ENCODE measurements at places on chromosomes 11 and 22.

DNA sequence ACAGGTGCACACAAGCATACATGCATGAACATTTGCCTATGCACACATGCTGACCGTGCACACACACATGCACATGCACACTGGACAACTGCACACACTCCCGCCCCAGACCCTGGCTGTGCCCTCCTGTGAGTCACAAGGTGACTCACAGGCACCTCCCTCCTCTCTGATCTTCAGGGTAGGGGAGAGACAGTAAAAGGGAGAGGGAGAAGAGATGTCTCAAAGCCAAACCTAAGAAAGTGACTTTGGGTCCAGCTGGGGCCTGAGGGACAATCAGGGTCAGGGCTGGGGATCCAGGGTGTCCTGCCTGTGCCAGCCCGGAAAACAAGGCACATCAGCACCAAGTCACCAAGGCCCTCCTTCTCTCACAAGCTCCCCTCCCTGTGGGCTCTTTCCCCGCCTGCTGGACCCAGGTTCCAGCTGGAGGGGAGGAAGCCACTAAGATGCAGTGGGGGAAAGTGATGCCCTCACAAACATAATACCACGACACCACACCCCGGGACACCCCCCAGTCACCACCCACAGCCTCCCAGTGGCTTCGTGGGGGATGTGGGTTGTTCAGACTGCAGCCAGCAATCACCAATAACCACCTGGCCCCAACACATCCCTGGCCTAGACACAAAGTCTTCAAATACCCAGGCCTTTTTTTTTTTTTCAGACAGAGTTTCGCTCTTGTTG is 39.3 kb downstream of the PDGFB start:
- no peak for DNase-seq

DNA sequence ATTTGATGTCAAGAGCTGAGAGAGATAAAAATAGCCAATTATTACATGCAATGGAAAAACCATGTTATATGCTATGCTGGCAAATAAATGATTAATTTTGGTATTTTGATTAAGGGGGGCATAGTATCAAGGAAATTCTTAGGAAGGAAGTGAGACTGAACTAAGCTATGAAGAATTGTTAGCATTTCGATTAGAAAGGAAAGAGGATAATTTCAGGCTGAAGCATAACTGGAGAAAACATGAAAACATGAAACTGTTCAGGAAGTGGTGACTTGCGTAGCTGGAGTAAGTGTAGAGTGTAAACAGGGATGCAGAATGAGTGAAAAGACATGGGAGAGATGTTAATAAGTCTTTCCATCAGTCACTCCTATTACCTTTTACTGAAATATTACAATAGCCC is 6.4 kb downstream of the ACRV1 start:
- DNase-seq, result no peak

- DNase-seq, result no peak
These were observed 356.3 kb downstream of the SOX6 start for GRCh38 chr11:16000065-16000464.

DNA sequence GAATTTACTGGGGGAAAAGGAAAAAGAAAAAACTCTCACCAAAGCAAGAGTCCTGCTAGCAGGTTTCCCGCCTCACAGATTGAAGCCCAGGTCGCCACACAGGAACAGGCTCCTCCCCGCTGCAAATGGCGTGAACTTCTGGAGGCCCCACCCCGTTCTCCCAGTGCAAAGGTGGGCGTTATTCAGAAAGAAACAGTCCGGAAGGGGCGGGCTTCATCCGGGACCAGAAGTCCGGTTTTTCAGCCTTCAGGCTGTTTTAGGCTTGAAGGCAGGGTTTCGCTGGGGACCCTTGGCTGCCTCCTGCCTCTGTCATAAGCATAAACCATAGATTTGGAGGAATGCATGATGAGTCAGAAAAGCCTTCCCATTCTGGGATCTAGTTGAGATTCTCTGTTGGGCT is 148.3 kb upstream of the POU2AF2 start:
- no peak for DNase-seq

DNA sequence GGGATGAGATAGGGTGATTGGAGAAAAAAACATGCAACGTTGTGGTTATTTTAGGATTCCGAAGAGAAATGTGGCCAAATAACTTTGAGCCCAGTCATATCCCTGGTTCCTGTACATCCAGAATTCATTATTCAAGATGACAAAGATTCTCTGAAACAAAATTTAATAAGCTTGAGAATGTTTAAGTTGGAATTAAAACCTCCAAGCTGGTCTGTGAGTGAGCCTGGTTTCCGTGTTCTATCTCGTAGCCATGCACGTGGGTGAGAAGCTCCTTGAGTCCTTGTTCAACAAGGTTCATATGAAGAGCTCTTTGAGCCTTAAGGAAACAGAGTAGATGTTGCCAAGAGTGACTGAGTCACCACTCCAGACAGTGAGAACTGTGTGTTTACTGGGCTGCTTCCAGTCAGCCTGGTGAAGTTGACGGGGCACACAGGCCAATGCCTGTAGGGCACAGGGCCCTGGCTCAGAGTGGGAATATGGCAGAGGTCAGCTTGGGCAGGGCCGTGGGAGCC is 206.5 kb downstream of the NAV2 start:
- DNase-seq, result no peak

DNA sequence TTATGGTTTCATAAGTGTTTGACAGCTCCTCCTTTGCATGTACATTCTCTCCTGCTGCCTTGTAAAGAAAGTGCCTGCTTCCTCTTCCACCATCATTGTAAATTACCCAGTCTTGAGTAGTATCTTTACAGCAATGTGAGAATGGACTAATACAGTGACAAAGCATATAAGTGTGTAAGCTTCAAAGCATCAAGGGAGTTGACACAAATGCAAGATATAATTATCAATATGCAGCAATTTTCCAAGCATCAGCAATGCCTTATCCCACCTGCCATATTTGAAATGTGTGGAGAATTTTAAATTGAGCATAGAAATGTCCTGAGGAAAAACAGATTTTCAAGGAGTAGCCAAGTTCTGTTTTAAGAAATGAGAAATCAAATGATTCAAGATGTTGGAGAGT is 1.7 kb upstream of the OR5AL1 start:
- DNase-seq, result no peak
